ENCODE measurements at places on chromosomes 3 and 15.
A peak's percentile ranks its signal among the peaks of the same experiment; 100 is the strongest.

DNA sequence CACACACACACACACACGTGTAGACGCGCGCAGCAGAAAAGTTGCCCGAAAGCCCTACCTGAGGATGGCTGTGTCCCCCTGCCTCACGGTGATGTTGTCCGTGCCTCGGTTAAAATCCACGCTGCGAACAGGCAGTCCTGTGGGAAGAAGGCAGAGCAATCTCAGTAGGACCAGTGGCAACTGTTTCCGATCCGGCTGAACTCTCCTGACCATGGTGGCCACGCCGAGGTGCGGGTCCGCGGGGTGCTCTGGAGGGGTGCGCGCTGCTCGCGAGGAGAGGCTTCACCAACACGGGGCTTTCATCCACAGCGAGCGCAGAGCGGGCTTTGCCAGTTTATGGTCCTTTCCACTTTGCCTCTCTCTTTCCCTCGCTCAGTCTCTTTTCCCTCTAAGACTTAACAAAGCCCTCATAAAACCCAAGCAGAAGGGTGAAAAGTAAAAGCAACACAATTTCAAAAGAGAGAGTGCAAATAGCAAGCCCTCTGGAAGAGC, 422 bp downstream of the LSAMP start:
- DNase-seq: no peak

GRCh38 chr15:73337187-73337586, 31.6 kb downstream of the HCN4 start:
- DNase-seq: no peak

GRCh38 chr15:75356517-75356916, 9.7 kb downstream of the NEIL1 start:
- DNase-seq: no peak

- no peak for DNase-seq
Observed at GRCh38 chr3:183215591-183216202, 37.4 kb upstream of the B3GNT5 start.

- no peak for DNase-seq
Observed at GRCh38 chr15:62164014-62164395, 1.1 kb downstream of the C2CD4B start.

DNA sequence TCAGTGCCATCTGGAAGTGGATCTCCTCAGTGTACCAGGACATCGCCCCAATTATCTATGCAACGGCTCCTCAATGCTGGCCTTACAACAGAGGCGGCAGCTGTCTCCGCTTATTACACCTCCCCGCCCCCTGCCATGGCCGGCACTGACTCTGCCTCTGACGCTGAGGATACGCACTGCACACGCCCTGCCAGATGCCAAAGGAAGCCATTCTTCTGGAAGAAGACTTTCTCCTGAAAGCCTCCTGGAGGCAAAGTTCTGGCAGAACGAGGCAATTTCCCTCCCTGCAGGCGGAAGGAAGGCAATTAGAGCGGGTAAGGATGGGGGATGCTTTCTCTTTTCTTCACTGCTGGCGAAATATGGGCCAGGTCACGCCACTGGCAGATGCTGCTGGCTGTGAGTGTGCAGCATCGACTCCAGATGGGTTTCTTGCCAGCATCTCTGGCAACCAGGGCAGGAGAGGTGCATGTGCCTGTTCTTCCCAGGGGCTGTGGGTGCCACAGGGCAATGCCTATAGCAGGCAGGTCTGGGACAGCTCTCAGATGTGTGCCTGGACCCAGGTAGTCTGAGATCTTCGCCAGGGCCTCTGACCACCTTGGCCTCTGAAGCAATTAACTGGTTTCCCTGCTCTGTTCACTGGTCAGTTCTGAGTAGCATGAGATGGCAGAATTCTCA, 62.2 kb upstream of the MRPS22 start:
- no peak for DNase-seq

- DNase-seq: no peak
Observed at GRCh38 chr3:134650431-134651346, at the start of gene KY. TSS of gene KY (minus strand) at chr3:134651022. CDS start at chr3:134650960, 62 bp downstream.

DNA sequence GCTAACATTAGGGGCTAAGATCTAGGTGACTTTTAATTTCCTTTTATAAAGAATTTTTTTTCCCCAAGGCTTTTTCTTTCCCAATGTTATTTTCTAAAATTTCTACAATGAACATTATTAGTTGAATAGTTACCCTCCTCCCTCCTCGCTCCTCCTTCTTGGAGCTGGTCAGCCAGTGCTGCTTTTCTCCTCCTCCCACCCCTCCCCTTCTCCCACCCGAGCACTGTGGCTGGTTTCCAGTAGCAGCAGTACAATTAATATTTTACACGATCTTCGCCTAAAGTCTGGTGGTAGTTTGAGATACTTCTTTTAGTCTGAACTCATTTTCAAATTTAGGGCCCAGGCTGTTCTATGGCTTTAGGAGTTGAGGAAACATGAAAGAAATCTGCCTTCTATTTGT, 41.6 kb downstream of the EEFSEC start:
- DNase-seq: no peak

GRCh38 chr3:85342915-85343314, 384.1 kb downstream of the CADM2 start:
- DNase-seq: no peak

DNA sequence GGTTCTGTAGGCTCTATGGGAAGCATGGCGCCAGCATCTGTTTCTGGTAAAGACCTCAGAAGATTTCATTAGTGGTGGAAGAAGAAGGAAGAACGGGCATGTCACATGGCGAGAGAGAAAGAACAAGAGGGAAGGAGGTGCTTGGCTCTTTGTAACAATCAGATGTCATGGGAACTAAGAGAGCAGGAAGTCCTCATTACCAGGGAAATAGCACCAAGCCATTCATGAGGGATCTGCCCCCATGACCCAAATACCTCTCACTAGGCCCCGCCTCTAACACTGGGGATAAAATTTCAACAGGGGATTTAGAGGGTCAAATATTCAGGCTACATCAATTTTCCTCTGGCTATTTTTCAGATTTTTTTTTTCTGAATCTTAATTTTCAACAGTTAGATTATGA, 954.3 kb downstream of the SQOR start:
- DNase-seq: no peak

DNA sequence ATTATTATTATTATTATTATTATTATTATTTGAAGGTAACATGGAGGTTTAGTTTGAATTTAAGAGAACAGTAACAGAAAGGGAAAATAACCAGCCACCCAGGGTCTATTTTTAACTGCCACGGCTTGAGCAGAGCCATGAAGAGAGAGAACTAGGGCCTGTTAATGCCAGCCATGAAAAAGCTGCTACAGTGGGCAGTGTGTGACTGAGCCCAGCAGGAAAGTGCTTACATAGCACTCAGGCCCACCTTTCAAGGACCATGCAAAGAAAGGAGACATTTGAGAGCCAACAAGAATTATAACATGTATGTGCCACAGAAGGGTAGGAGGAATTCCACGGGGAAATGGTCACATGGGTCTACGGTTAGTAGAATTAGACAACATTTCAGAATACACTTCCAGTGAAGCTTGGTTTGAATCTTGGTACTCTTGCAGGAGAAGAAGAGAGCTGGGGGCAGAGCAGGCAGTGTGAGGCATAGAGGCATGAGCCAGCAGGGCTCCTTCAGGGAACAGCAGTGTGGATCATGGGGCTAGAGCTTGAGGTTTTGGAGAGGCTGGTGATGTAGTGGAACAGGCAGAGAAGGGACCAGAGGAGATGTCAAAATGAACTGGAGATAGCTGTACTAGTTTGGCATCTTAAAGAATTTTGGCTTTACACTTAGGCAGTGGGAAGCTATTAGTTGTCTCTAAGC, 140.7 kb downstream of the CMSS1 start:
- no peak for DNase-seq

GRCh38 chr15:79090487-79091203, at the start of gene RASGRF1:
TSS of gene RASGRF1 (minus strand) at chr15:79090780. CDS start at chr15:79090498, 282 bp downstream.
- no peak for DNase-seq

GRCh38 chr15:51625236-51625635, 2.7 kb upstream of the DMXL2 start:
- DNase-seq: no peak

GRCh38 chr3:120200493-120201235, 84.4 kb downstream of the GPR156 start:
- no peak for DNase-seq

DNA sequence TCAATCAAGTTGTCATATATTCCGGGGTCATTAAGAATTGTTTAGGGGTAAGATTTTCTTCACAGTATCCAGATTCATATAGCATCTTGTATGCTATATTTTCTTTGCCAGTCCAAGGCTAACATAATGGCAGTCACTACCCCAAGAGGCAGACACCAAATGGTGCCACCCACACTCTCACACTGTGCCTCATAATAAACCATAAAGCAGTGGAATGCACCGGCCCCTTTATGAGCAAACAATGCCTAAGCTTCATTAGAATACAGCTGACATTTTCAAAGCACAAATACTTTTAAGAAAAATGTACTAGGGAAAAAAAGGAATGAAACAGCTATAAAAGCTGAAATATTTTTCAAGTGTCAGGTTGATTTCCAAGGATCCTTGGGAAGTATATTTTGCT, 121.6 kb downstream of the TFDP2 start:
- peak; percentile 7 for DNase-seq

DNA sequence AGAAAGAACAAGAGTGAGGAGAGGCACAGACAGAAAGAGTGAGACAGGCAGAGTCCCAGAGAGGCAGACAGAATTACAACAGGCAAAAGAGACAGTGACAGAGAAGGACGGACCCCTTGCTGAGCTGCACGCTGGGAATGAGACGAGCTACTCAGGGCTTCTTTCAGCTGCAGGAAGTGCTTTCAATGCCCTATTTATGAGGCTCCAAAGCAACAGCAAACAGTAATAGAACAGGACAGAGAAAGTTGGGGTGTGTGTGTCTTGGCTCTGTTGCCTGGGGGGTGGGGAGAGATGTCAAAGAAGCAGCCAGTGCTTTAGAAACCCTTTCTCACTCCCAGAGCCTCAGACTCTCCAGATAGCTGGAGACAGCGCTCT, 502 bp upstream of the TIMP4 start:
- DNase-seq: no peak

GRCh38 chr3:183185696-183186095, 23.2 kb upstream of the LAMP3 start:
- no peak for DNase-seq

- no peak for DNase-seq
Observed at GRCh38 chr15:82895983-82896382, 56.5 kb downstream of the HOMER2 start.

DNA sequence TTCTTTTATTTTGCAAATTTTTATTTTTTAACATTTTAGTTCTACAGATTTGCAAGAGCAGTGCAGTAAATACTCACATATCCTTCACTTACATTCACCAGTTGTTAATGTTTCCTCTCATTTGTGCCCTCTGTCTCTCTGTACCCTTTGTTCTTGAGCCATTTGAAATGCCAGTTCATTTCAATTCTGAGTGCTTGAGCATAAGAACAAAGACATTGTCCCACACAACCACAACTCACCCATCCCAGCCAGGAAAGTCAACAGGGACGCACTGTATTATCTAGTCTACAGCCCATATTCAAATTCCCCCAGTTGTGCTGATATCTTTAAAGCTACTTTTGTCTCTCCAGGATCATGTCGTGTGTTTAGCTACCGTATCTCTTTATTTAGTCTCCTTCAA, 141.4 kb upstream of the SLC6A11 start:
- DNase-seq: no peak

DNA sequence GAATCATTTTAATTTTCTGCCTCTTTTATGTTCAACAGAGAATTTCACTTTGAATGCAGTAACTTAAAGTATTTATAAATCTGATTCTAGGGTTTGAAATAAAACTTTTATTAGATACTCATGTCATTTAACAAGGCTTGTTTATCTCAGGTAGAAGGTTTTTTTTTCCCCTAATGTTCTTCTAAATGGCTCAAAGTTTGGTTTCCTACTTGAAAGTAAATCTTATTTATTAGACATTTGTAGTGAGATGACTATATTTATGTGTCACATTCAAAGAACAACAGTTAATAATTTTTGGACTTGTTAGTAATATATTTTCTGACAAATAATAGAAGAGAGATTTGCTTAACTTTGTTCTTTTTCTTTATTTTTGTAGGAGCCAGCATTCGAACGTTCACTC, 63.9 kb downstream of the NEO1 start:
- DNase-seq: no peak

Measured in stimulated activated CD8-positive, alpha-beta memory T cell treated with anti-CD3 and anti-CD28 coated beads, Interleukin-4, amount 100 ng/mL, for 4 hours (primary cell).